IMR-90 (cell line): ENCODE measurements at places on chromosomes 2 and 18. TPM values are rescaled to one million over a fixed set of nuclear protein-coding genes. Genes with fewer than 3 reads are reported as not detected.

DYNC1I2 gene
- 114 and 140 TPM in 2 replicates for total RNA-seq

LRRC30 gene
- total RNA-seq, result not detected in 2 replicates

RBM44 gene
- 0.18 and 0.28 TPM in 2 replicates for total RNA-seq

ZNF385B gene
- under 0.01 TPM in 1 of 2 replicates, not detected in the other for total RNA-seq

TCF23 gene
- not detected in 2 replicates for total RNA-seq

TRIP12 gene
- total RNA-seq, result 209 and 315 TPM in 2 replicates

SP140L gene
- 5.4 and 9.2 TPM in 2 replicates for total RNA-seq

RND3 gene
- 331 and 449 TPM in 2 replicates for total RNA-seq

EMILIN2 gene
- total RNA-seq, result under 0.01 TPM in 2 replicates

XDH gene
- total RNA-seq, result 0.83 and 1.1 TPM in 2 replicates

DPY30 gene
- 65.2 and 120 TPM in 2 replicates for total RNA-seq

ALK gene
- not detected in 2 replicates for total RNA-seq

CD8B gene
- total RNA-seq, result not detected in 2 replicates

GNAL gene
- total RNA-seq, result 0.28 and 0.36 TPM in 2 replicates

WDR33 gene
- 41.2 and 47.8 TPM in 2 replicates for total RNA-seq

G6PC2 gene
- not detected in 2 replicates for total RNA-seq

CPO gene
- total RNA-seq, result not detected in 2 replicates

ANKRD30B gene
- not detected in 2 replicates for total RNA-seq

ING5 gene
- 16.7 and 38.9 TPM in 2 replicates for total RNA-seq

CXCR2 gene
- not detected in 2 replicates for total RNA-seq

CYTIP gene
- total RNA-seq, result not detected in 2 replicates

CKAP2L gene
- total RNA-seq, result 9.9 and 13.3 TPM in 2 replicates

GPR45 gene
- not detected in 2 replicates for total RNA-seq

TCF7L1 gene
- 0.72 and 1.1 TPM in 2 replicates for total RNA-seq

ARL4C gene
- 7.7 and 12.5 TPM in 2 replicates for total RNA-seq

RAB27B gene
- 1.3 and 1.7 TPM in 2 replicates for total RNA-seq

FNDC4 gene
- 7.3 and 7.5 TPM in 2 replicates for total RNA-seq

AKAIN1 gene
- not detected in 2 replicates for total RNA-seq

PLEK gene
- under 0.01 TPM in 1 of 2 replicates, not detected in the other for total RNA-seq

BCL2 gene
- 0.54 and 0.56 TPM in 2 replicates for total RNA-seq

LRATD1 gene
- 0.18 and 0.28 TPM in 2 replicates for total RNA-seq

FBXO15 gene
- total RNA-seq, result 0.90 and 1.1 TPM in 2 replicates
